ENCODE measurements at places on chromosomes 16 and 17.

DNA sequence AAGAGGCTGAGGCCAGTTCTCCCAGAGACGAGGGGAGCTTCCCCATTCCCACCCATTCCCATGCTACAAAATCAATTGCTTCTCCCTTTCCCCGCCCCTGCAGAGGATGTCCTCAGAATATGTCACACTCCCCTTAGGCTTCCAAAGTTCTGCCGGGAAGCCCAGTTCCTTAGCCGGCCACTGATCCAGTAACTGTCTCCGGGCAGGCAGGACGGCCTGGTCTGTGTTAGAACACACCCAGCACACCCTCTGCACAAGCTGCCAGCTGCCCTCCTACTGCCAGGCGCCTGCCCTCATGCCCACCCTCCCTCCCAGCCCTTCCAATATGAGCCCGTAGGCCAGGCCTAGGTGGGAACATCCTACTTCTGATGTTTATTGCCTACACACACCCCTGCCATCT is 31.1 kb downstream of the SGSM2 start:
- DNase-seq, result no peak

GRCh38 chr17:74431568-74432423 is at the start of gene GPRC5C:
Gene GPRC5C (plus strand): TSS chr17:74432088. CDS start chr17:74439777, 7,689 bp downstream.
- no peak for DNase-seq

- no peak for DNase-seq
Measured at GRCh38 chr17:70251706-70252105, 82.4 kb downstream of the KCNJ2 start.

GRCh38 chr16:10937068-10937859 is 5.0 kb downstream of the DEXI start:
- DNase-seq, result no peak

DNA sequence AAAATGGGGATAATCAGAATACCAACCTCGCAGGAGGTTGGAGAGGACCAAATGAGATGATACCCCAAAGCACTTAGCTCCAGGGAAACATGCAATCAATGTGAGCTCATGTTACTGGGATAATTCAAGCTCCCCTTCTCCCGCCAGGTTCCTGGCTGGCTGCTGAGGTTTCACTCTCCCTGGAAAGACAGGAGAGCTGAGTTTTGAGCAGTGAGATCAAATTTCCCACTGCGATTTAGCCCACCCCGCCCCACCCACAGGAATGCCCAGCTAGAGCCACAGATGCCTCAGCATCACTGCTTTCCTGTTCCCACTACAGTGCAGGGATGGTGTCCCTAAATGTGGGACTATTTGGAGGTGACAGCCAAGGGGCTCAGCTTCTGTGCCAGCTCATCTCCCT is 56.7 kb downstream of the ZNF423 start:
- no peak for DNase-seq

GRCh38 chr16:46895399-46896313 is 11.5 kb downstream of the GPT2 start:
- DNase-seq, result no peak

DNA sequence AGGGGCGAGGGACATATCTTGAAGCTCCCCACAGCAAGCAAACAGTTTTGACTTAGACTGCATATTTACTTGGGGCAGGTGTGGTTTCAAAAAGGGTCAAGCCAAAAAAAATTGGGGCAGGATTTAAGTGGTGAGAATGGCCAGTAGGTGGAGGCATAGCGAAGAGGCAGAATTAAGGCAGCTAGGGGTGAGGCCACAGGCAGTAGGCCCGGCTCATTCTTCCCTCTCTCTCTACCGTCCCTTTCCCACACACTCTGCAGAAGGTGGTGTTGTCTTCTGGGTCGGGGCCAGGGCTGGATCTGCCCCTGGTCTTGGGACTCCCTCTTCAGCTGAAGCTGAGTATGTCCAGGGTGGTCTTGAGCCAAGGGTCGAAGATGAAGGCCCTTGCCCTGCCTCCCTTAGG is 2.6 kb downstream of the SHBG start:
- no peak for DNase-seq

GRCh38 chr16:48885471-48885870 is 275.5 kb upstream of the N4BP1 start:
- DNase-seq, result no peak
